ENCODE measurements at places on chromosomes 5 and 9.

DNA sequence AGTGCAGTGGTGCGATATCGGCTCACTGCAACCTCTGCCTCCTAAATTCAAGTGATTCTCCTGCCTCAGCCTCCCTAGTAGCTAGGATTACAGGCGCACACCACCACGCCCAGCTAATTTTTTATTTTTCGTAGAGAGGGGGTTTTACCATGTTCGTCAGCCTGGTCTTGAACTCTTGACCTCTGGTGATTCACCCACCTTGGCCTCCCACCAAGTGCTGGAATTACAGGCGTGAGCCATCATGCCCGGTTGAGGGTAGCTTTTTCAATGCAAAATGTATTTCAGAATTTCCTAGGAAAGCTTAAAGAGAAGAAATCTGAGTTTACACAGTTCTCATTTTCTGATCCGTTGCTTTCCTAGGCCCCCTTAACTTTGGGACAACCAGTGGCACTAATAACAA lies 15.7 kb downstream of the BDP1 start:
- DNase-seq, result peak; percentile 82

- DNase-seq, result no peak
Observed at GRCh38 chr9:124600407-124600806, 93.2 kb upstream of the NR5A1 start.

DNA sequence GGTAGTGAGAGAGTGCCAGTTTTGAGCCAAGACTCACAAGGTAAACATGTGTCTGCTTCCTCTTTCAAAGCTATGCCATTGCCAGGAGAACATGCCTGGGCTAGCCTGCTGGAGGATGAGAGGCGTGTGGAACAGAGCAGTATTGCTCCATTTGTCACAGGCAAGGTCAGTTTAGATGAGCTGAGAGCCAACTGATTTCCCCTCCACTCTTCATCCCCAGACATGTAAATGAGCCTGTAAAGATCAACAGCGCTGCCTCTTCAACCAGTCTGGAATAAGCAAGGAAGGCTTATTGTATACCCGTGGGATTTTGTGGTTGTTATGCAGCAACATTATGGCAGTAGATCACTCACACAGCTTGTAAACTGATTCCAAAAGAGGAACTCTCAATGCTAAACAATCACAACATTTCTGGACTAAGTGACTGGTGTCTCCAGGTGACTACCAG lies 8.2 kb upstream of the GDNF start:
- DNase-seq, result peak; percentile 56

GRCh38 chr5:1510151-1510561 lies 13.6 kb downstream of the LPCAT1 start:
- DNase-seq, result peak; percentile 0

- DNase-seq, result no peak
Observed at GRCh38 chr5:32833127-32833526, 122.0 kb downstream of the NPR3 start.

DNA sequence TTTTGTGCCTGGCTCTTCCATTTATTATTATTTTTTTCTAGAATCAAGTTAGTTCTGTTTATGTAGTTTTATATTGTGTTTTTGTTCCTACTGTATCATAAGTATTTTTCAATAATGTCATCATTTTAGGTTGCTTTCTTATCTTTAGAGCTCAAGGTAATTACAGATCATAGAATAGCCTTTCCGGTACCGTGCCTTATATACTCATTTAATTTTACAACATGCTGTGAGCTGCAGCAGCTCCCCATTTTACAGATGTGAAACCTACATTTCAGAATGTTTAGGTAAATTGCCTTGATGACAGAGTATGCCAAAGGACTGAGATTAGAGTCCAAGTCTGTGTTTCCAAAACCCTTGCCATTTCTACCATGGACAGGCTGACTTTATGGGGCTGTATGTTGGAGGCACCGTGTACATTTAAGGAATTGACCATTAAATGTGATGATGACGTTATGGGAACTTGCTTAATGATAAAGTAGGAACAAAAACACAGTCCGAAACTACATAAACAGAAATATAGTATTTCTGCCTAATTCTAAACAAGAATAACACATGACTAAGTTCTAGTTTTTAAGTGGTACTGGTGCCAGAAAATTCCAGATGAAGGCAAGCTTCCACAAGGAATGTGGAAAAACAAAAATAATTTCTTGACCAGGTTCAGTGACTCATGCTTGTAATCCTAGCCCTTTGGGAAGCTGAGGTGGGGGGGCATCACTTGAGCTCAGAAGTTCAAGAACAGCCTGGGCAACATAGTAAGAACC lies 97.7 kb downstream of the IQGAP2 start:
- DNase-seq, result peak; percentile 36

DNA sequence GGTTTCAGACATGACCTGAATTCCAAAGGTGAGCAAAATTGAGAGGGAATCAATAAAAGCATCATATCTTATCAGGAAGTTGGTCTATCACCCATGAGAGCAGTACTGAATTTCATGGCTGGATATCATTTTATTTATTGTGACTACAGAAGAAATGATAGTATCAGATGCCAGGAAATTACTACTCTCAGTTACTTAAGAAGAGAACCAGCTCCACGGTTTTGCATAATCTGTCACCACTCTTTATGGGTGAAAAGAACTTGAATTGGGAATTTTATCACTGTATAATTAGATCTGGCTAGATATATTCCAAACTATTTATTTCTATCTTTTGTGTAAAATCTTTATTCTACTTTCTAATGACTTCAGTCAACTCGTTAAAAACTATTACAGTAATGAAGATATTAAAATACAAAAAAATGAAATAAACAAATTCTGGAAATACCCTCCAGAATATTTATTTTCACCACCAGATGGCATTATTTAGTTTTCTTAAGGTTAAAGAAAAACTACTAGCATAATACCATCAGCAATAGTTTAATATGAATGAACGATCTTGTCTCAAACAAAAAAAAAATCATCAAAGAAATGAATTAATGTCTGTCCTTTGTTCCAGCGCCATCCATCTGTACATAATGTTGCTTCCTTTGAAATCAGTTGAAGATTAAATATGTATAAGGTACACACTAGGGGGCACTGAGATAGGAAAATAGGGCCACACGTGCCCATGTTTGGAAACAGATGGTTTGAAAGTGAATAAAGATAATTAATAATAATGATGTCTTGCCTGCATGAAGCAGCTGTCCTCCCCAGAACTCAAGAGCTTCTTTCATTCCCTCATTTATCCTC lies 84.7 kb upstream of the SLCO6A1 start:
- DNase-seq, result no peak

DNA sequence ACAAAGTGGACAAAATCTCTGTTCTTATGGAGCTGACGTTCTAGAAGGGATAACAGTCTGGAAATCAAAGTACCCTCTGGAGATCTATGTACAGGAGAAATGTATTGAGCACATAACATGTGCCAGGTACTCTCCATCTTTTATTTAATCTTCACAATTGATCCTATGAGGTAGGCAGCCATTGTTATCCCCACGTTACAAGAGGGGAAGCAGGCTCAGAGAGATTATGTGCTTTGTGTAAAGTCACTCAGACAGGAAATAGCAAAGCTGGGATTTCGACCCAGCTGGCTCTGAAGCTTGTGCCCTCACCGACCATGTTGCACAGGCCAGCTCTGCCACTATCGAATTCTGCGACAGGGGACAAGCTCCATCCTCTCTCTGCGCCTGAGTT lies 21.5 kb downstream of the PDGFRB start:
- no peak for DNase-seq

- no peak for DNase-seq
Observed at GRCh38 chr5:133363807-133364587, 248.3 kb downstream of the FSTL4 start.

DNA sequence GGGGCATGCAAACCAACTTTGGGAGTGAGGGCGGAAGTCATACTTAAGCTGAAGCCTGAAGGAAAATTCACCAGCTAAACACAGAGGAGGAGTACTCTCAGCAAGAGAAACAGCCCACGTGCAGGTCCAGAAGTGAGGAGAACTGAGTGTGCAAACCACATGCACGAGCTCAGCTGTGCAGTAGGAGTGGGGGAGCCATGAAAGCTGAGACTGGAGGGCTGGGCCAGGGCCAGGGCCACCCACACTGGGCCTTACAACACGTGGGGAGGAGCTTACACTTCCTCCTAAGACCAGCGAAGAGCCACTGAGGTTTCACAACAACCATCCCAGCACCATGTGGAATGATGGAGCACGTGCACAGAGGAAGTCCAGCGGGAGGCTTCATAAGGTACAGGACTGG lies 9.3 kb upstream of the WWC1 start:
- DNase-seq, result no peak
